Calu3 (cell line): ENCODE measurements at places on chromosomes 7 and 10. TPM values are rescaled to one million over a fixed set of nuclear protein-coding genes. Genes with fewer than 3 reads are reported as not detected.

Gene ZNF485
- 6.7 and 7.1 TPM in 2 replicates for total RNA-seq

Gene GRM8
- 0.24 and 0.40 TPM in 2 replicates for total RNA-seq

Gene TAS2R5
- 3.0 and 3.6 TPM in 2 replicates for total RNA-seq

Gene OGDH
- 100 and 105 TPM in 2 replicates for total RNA-seq

Gene SPDYE1
- total RNA-seq = not detected in 2 replicates

Gene TMEM213
- total RNA-seq = 9.8 and 11.3 TPM in 2 replicates

Gene MUC3A
- 6.3 and 12.7 TPM in 2 replicates for total RNA-seq

Gene ZNF736
- 8.6 and 9.2 TPM in 2 replicates for total RNA-seq

Gene CAV2
- 74.7 and 76.4 TPM in 2 replicates for total RNA-seq

Gene MXI1
- total RNA-seq = 8.1 and 8.4 TPM in 2 replicates

Gene FANK1
- total RNA-seq = 0.85 and 1.6 TPM in 2 replicates

Gene CYP3A4
- 0.15 TPM in 1 of 2 replicates, not detected in the other for total RNA-seq

Gene FKBP9
- 124 and 160 TPM in 2 replicates for total RNA-seq

Gene CAMK2G
- 58.1 and 58.9 TPM in 2 replicates for total RNA-seq

Gene CLEC5A
- not detected in 2 replicates for total RNA-seq

Gene TRIL
- total RNA-seq = 0.44 and 0.47 TPM in 2 replicates

Gene PLEKHS1
- 5.9 and 13.8 TPM in 2 replicates for total RNA-seq

Gene SLC26A5
- total RNA-seq = not detected in 2 replicates

Gene PIP
- not detected in 2 replicates for total RNA-seq

Gene SH3PXD2A
- total RNA-seq = 7.5 TPM in 2 replicates

Gene GPNMB
- total RNA-seq = 5.8 and 6.1 TPM in 2 replicates

Gene MYO1G
- total RNA-seq = 0.33 and 0.39 TPM in 2 replicates

Gene CRYGN
- total RNA-seq = not detected in 2 replicates

Gene HOXA6
- total RNA-seq = 11.4 and 12.4 TPM in 2 replicates

Gene ATXN7L1
- total RNA-seq = 11.7 and 12.0 TPM in 2 replicates

Gene BAG3
- 29.6 and 35.2 TPM in 2 replicates for total RNA-seq

Gene NKX1-2
- not detected in 2 replicates for total RNA-seq

Gene EPHB4
- 63.7 and 72.4 TPM in 2 replicates for total RNA-seq

Gene WDFY4
- not detected in 2 replicates for total RNA-seq

Gene HMX2
- not detected in 2 replicates for total RNA-seq

Gene VPS41
- 249 and 292 TPM in 2 replicates for total RNA-seq

Gene ZNF117
- 2.4 and 2.5 TPM in 2 replicates for total RNA-seq

Gene GHRHR
- total RNA-seq = not detected in 2 replicates

Gene NEURL1
- 0.22 TPM in 1 of 2 replicates, not detected in the other for total RNA-seq

Gene OR6V1
- not detected in 2 replicates for total RNA-seq

Gene WNT2
- not detected in 2 replicates for total RNA-seq

Gene CPN1
- total RNA-seq = not detected in 2 replicates

Gene MSRB2
- 10.5 and 12.6 TPM in 2 replicates for total RNA-seq

Gene CCDC7
- total RNA-seq = 7.4 and 8.4 TPM in 2 replicates

Gene NME8
- total RNA-seq = not detected in 2 replicates

Gene RAPGEF5
- 108 and 128 TPM in 2 replicates for total RNA-seq

Gene CUL1
- 37.8 and 39.4 TPM in 2 replicates for total RNA-seq

Gene NPSR1
- not detected in 2 replicates for total RNA-seq

Gene LHFPL3
- not detected in 2 replicates for total RNA-seq

Gene MDFIC
- total RNA-seq = 12.5 and 13.0 TPM in 2 replicates

Gene SPDYE2
- total RNA-seq = not detected in 2 replicates

Gene PLXDC2
- total RNA-seq = not detected in 2 replicates

Gene AKR1B1
- total RNA-seq = 115 and 139 TPM in 2 replicates

Gene FAM180A
- not detected in 2 replicates for total RNA-seq

Gene BTBD16
- 0.35 TPM in 1 of 2 replicates, not detected in the other for total RNA-seq

Gene KAZALD1
- 1.7 and 1.8 TPM in 2 replicates for total RNA-seq

Gene PSMG3
- total RNA-seq = 64.0 and 67.2 TPM in 2 replicates
